Fibroblast of the conjunctiva (primary cell): ENCODE measurements at places on chromosomes 3 and 15.

DNA sequence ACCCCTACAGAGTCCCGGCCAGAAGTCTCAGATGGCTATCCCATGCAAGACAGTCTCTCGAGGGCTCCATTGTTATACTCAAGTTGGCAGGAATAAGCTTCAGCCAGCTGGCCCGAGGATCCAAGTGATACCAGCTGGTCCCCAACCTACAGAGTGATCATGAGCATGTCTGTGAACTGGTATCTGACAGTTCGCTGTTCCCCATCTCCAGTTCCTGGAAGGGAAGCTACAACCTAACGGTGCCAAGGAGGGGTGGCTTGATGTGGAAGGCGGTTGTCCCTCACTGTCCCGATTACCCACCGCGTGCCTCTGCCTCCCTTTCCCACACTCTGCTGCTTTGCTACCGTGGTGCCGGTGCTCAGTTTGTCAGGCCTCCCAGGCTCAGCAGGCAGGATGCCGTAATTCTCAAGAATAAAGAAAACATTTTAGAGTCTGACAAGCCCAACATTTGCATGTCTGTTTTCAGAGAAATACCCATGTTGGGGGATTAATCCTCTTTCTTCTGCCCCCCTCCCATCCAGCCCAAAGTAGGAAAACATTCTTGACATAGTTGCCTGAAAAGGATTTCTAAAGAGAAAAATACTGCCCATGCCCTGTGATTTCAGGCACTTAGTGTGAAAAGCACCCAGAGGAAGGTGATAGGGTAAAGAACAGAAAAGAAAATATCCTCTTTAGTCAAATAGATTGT, 49.4 kb upstream of the HES1 start:
- DNase-seq: no peak

GRCh38 chr15:85595804-85596536, 198.8 kb downstream of the KLHL25 start:
- no peak for DNase-seq

- peak; percentile 22 for DNase-seq
Measured at GRCh38 chr3:131082871-131083863, 56.5 kb downstream of the NEK11 start.

DNA sequence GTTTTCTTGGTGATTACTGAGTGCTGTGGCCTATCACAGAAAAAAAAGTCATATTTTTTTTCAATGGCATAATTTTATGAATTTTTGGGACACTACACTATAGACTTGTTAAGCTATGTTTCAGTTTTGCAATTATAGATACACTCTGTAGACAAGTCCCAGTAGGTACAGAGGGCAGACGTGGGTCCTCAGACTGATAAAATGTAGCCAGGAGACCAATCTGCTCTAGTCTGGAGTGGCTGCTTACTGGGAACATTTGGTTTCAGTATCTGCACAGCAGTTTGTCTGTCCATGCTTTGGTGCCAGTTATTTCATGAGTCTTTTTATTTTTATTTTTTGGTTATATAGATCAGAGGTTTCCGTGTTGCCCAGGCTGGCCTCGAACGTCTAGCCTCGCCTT, 313.4 kb upstream of the LRRFIP2 start:
- DNase-seq: no peak

DNA sequence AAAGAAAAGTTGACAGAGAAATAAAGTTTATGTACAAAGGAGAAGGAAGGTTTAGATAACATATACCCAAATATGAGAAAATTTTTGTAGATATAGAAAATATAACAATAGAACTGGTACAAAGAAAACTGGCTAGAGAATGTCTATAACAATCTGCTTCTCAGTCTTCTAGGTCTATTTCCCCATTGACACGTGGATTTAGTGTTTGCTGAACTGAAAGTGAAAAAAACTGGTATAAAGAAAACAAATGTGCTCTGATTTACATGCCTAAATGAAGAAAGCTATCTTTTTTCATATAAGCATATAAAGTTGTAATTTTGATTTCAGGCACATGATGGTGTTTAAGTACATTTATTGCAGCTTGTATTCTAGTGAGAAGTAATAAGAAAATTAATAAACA, 9.8 kb downstream of the KCNMB2 start:
- DNase-seq: no peak

GRCh38 chr3:167668651-167669050, 14.9 kb upstream of the WDR49 start:
- DNase-seq: no peak
